ENCODE measurements at places on chromosomes 12 and 14. TPM values are rescaled to one million over a fixed set of nuclear protein-coding genes. Genes with fewer than 3 reads are reported as not detected.

DNA sequence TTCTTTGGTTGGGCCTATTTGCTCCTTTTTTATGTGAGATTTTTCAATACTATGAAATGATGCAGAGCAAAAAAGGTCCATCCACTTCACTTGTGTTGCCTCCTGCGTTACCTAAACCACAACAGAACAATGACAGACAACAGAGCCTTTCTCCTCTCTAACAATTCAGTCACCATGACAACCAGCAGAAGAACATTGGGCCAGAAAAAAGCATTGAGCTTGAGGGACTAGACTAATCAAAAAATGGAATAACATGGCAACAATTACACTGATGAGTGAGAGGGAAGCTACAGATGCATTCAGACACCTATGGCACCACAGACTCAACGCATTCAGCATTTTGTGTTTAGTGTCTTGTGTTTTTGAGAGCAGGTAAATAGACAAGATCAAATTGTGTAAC, 44.6 kb upstream of the PTCSC3 start:
- no peak overlapping the region for H3K27ac ChIP-seq
- H3K4me3 ChIP-seq: no peak overlapping the region
- no peaks in the 10 kb centered on the region for H3K27me3 ChIP-seq
- H3K36me3 ChIP-seq: no peaks in the 10 kb centered on the region
- DNase-seq: no peak

DNA sequence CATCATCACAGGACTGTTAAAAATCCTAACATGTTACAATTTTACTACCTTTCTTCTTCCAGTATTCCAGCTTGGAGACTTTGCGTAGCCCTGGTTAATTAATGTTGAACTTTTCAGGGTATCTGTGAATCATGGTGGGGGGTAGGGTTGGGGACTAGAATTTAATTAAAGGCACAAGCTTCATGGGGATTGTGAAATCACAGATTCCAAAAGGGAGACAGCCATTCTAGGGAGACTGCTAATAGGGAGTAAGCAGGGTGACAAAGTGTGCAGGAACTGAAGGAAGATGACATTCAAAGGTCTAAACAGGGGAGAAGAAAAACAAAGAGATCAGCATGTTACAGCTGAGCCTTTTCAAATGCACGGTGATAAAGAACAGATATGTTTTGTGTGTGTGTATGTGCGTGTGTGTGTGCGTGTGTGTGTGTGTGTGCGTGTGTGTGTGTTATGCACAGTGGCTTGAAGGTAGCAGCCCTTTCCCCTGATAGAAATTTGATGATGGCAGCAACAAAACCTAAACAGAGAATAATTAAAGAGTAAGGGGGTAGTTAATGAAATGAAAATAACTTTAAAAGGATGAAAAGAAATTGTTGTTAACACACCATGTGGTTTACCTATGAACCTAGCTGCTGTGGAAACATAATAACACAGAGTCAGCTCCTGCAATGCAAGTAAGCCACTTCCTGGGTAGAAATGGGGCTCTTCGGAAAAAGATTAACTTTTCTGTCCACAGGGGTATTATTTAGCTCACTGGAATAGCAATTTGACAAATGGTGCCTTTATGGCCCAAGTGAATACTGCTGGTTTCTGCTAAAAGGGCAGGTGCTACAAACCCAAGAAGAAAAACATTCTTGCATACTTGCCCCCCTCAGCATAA, 581.7 kb downstream of the DIO2 start:
- no peak overlapping the region for H3K4me3 ChIP-seq
- no peaks in the 10 kb centered on the region for H3K4me1 ChIP-seq
- no peak for DNase-seq
- no peaks in the 10 kb centered on the region for H3K36me3 ChIP-seq
- H3K27ac ChIP-seq: no peak overlapping the region

GRCh38 chr14:55092341-55092740, 36.7 kb upstream of the LGALS3 start:
- H3K27ac ChIP-seq: no peak overlapping the region
- no peaks in the 10 kb centered on the region for H3K36me3 ChIP-seq
- no peak overlapping the region for H3K4me3 ChIP-seq
- H3K27me3 ChIP-seq: no peaks in the 10 kb centered on the region
- no peak for DNase-seq

- peaks cover 3% of the 10 kb centered on the region for H3K4me1 ChIP-seq
- H3K27ac ChIP-seq: no peak overlapping the region
- H3K36me3 ChIP-seq: no peaks in the 10 kb centered on the region
- no peak overlapping the region for H3K4me3 ChIP-seq
- no peaks in the 10 kb centered on the region for H3K27me3 ChIP-seq
- no peak for DNase-seq
Measured at GRCh38 chr14:77638771-77639171, 22.3 kb upstream of the SPTLC2 start.

- no peaks in the 10 kb centered on the region for H3K27me3 ChIP-seq
- no peak for DNase-seq
- no peak overlapping the region for H3K27ac ChIP-seq
- H3K4me3 ChIP-seq: no peak overlapping the region
Measured at GRCh38 chr12:86050010-86050409, 175.9 kb downstream of the NTS start.

GRCh38 chr12:95212586-95212985, 4.7 kb downstream of the FGD6 start:
- H3K4me3 ChIP-seq: no peak overlapping the region
- no peak for DNase-seq
- H3K27me3 ChIP-seq: no peaks in the 10 kb centered on the region
- peaks cover 14% of the 10 kb centered on the region for H3K4me1 ChIP-seq
- no peak overlapping the region for H3K27ac ChIP-seq

DNA sequence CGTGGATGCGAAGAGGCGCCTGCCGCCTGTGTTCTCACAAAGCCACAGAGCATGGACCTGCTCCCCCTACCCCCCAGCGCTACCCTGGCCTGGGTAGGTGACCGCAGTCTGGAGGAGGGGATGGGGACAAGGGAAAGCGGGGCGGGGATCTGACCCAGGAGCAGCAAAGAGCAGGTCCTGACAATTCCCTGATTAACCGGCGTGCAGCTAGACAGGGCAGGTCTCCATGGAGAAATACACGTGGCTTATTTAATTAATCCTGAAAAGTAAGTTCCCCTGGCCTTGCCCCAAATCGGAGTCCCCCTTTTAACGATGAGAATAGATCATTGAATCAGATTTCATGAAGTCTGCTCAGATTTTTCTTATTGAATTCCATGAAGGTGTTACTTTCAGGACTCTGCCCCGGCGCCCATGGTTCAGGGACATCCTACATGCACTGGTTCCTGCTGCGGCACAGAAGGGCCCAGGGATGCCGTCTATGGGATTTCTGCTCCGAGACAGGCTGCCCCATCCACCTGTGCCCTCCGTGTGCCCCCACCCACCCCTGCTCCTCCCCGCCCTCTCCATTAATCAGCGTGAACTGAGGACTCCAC, 251.0 kb upstream of the SFSWAP start:
- H3K27me3 ChIP-seq: no peaks in the 10 kb centered on the region
- no peak overlapping the region for H3K4me3 ChIP-seq
- DNase-seq: no peak
- no peaks in the 10 kb centered on the region for H3K4me1 ChIP-seq

- H3K4me3 ChIP-seq: no peak overlapping the region
- no peaks in the 10 kb centered on the region for H3K27me3 ChIP-seq
- peaks cover 15% of the 10 kb centered on the region for H3K4me1 ChIP-seq
- no peak for DNase-seq
Measured at GRCh38 chr12:95857156-95857555, 1.6 kb upstream of the SNRPF start.

- H3K36me3 ChIP-seq: no peaks in the 10 kb centered on the region
- no peak for DNase-seq
- no peak overlapping the region for H3K27ac ChIP-seq
- no peak overlapping the region for H3K4me3 ChIP-seq
Measured at GRCh38 chr12:82800185-82800584, 113.5 kb downstream of the TMTC2 start.

DNA sequence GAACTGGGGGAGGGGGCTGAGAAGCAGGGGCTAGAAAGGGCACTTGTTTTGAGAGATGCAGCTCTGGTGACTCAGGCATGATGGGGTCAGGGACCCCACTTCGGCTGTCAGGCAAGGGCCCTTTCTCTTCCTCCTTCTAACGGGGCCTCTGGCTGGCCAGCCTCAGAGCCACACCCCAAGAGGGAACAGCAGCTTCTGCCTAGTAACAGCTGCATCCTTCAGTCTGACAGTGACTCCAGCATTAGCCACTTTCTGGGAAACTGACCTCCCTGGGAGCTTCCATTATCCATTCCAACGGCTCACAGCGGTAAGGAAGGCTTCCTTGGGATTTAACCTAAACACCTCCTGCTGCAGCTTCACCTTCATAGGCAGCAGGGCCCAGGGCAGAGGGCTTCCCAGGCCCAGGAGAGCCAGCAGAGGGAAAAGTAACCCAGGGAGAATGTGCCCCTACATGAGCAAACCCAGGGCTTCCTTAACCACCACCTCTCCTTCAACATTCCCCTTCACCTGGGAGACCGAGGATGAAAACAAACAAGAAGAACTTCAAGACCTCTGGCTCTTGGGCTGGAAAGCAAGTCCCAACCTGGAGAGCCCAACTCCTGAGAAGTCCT, 2.7 kb downstream of the NCKAP5L start:
- H3K4me1 ChIP-seq: peaks cover 43% of the 10 kb centered on the region
- no peaks in the 10 kb centered on the region for H3K27me3 ChIP-seq
- H3K4me3 ChIP-seq: peak overlapping the region; percentile 94
- H3K27ac ChIP-seq: peak overlapping the region; percentile 44
- H3K36me3 ChIP-seq: peaks cover 12% of the 10 kb centered on the region

- DNase-seq: no peak
- H3K27me3 ChIP-seq: no peaks in the 10 kb centered on the region
- H3K4me3 ChIP-seq: no peak overlapping the region
- H3K27ac ChIP-seq: no peak overlapping the region
- peaks cover 99% of the 10 kb centered on the region for H3K4me1 ChIP-seq
Measured at GRCh38 chr12:2291182-2291832, 238.5 kb downstream of the CACNA1C start.

DNA sequence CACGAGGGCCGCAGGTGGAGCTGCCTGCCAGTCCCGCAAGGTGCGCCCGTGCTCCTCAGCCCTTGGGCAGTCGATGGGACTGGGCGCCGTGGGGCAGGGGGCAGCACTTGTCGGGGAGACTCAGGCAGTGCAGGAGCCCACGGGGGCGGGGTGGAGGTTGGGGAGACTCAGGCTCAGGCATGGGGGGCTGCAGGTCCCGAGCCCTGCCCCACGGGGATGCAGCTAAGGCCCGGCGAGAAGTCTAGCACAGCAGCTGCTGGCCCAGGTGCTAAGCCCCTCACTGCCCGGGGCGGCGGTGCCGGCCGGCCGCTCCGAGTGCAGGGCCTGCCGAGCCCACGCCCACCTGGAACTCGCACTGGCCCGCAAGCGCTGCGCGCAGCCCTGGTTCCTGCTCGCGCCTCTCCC, 39.2 kb upstream of the P2RX7 start:
- H3K27me3 ChIP-seq: no peaks in the 10 kb centered on the region
- no peak overlapping the region for H3K27ac ChIP-seq
- H3K36me3 ChIP-seq: no peaks in the 10 kb centered on the region
- no peak for DNase-seq
- peaks cover 10% of the 10 kb centered on the region for H3K4me1 ChIP-seq
- no peak overlapping the region for H3K4me3 ChIP-seq

- no peaks in the 10 kb centered on the region for H3K4me1 ChIP-seq
- no peak for DNase-seq
- H3K27ac ChIP-seq: no peak overlapping the region
- no peak overlapping the region for H3K4me3 ChIP-seq
Measured at GRCh38 chr12:18422871-18423270, 161.6 kb downstream of the PIK3C2G start.

DNA sequence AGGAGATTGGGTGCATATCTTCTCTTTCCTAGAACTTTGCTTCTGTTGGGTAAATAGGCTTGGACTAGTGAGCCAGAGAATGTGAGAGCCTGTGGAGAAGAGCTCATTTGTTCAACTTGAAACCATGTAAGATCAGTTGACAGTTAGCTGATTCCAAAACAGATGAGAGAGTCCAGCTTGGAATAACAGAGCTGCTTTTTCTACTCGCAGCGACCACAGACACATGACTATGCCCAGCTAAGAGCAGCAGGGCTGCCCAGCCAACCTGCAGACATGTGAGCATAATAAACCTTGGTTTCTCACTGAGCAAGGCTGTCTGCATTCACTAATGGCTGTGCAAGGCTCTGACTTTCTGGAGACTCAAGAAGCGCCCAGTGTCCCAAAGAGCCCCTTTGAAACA, 209.2 kb downstream of the C12orf75 start:
- no peaks in the 10 kb centered on the region for H3K4me1 ChIP-seq
- H3K36me3 ChIP-seq: no peaks in the 10 kb centered on the region
- no peak for DNase-seq
- H3K27ac ChIP-seq: no peak overlapping the region
- no peaks in the 10 kb centered on the region for H3K27me3 ChIP-seq

DNA sequence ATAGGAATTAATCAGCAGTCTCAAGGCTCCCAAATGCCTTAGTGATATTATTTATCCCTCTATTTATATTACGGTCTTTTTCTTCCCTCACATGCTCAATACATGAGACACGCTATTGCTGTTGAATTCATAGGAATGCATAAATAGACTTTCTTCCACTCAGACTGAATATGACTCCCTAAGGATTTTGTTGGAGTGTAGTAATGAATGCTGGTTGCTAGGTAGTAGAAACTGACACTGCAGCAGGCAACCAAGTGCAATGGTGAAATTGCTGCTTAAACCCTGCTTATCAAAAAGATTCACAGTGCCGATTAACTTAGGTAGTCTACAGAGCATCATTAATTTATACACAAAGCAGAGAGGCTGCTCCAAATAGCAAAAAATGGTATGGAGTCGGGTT, 168.2 kb downstream of the KCNC2 start:
- H3K36me3 ChIP-seq: no peaks in the 10 kb centered on the region
- no peaks in the 10 kb centered on the region for H3K4me1 ChIP-seq
- no peak overlapping the region for H3K4me3 ChIP-seq
- no peak for DNase-seq

GRCh38 chr12:25436206-25437030, 116.7 kb downstream of the LMNTD1 start:
- H3K4me3 ChIP-seq: peak overlapping the region; percentile 71
- DNase-seq: no peak
- no peaks in the 10 kb centered on the region for H3K27me3 ChIP-seq
- H3K4me1 ChIP-seq: no peaks in the 10 kb centered on the region

GRCh38 chr12:4496145-4496838, 42.4 kb upstream of the RAD51AP1 start:
- no peaks in the 10 kb centered on the region for H3K4me1 ChIP-seq
- H3K36me3 ChIP-seq: peaks cover 6% of the 10 kb centered on the region
- no peaks in the 10 kb centered on the region for H3K27me3 ChIP-seq
- no peak overlapping the region for H3K4me3 ChIP-seq

GRCh38 chr14:44780989-44781388, 180.8 kb downstream of the KLHL28 start:
- H3K36me3 ChIP-seq: no peaks in the 10 kb centered on the region
- no peak for DNase-seq
- no peaks in the 10 kb centered on the region for H3K4me1 ChIP-seq
- no peak overlapping the region for H3K27ac ChIP-seq
- no peak overlapping the region for H3K4me3 ChIP-seq

OTOGL gene
- 0.14 TPM for total RNA-seq

GRIN2B gene
- not detected for total RNA-seq

EML5 gene
- total RNA-seq: 0.71 TPM

DEPDC4 gene
- not detected for total RNA-seq

KRT82 gene
- total RNA-seq: not detected

STAB2 gene
- total RNA-seq: not detected

MAP3K12 gene
- 27.9 TPM for total RNA-seq

LALBA gene
- total RNA-seq: not detected

TC2N gene
- 146 TPM for total RNA-seq

HCAR1 gene
- total RNA-seq: not detected

DPY19L2 gene
- total RNA-seq: 21.0 TPM

ADAMTS20 gene
- total RNA-seq: not detected

DMAC2L gene
- total RNA-seq: 12.3 TPM

PYGL gene
- total RNA-seq: 51.2 TPM

TAS2R46 gene
- 1.2 TPM for total RNA-seq
